ENCODE measurements at places on chromosomes 1 and 21.

DNA sequence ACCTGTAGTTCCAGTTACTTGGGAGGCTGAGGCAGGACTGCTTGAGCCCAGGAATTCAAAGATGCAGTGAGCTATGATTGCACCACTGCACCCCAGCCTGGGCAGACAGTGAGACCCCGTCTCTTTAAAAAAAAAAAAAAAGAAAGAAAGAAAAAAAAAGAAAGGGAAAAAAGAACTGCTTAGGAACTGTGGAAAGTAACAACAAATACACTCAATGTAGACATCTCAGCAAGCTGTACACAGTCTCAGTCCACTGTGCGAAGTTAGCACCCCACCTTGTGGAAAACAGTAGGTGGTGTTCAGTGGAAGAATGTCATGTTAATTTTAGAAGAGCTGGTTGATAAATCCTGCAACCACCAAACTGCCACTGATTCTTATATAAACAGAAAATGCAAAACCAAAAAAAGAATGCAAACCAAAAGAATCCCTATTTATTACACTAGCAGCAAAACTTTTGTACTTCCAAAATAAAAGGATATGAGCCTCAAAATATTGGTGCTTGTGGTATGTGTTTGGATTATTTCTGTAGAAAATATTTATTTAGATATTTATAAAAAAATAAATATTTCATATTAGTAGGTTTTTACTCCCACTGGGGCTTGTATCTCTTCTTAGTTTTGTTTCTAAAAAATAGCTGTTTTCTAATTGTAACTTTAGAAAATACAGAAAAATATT, 31.1 kb downstream of the ALG14 start:
- H3K36me3 ChIP-seq = no peaks in the 10 kb centered on the region
- no peak overlapping the region for H3K27ac ChIP-seq
- DNase-seq = no peak

DNA sequence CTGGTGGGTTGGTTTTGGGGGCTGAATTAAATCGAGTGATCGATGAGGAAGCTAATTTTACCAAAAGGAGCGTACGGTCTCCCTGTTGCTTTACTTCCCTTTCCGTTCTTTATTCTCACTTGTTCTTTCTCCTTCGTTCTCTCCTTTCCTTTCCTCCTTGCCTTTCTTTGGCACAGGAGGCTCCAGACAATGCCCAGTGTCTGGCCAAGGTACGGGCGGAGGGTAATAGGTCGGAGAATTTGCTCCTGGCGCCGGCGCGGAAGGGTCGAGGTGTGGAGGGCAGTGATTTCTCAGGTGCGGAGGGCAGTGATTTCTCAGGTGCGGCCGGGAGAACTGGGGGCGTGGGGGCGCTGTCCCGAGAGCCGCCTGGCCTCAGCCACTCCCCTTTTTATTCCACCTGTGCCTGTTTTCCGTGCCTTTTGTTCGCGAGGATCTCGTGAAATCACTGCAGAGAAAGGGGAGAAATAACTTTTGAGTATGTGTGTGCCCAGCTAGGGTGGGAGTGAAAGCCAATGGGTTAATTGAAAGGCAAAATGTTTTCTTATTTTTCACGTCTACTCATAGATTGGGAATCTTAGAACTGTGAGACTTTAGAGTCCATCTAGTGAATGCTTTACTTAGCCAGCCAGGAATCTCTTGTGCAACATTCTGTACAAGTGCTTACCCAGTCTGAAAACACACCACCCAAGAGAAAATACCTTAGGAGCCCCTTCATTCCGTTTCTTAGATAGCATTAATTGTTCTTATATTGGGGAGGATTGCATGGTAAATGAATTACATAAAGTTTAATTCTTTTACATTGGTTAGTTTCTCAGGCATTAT, 1.3 kb downstream of the FNBP1L start:
- peak overlapping the region; percentile 66 for H3K27ac ChIP-seq
- no peak for DNase-seq
- peak overlapping the region; percentile 93 for H3K4me3 ChIP-seq
- no peaks in the 10 kb centered on the region for H3K27me3 ChIP-seq

- H3K27ac ChIP-seq = no peak overlapping the region
- DNase-seq = no peak
- no peak overlapping the region for H3K4me3 ChIP-seq
- no peaks in the 10 kb centered on the region for H3K4me1 ChIP-seq
- H3K27me3 ChIP-seq = no peaks in the 10 kb centered on the region
Observed at GRCh38 chr1:60394436-60394835, 320.9 kb upstream of the C1orf87 start.

GRCh38 chr1:19043579-19044443, 87.3 kb upstream of the IFFO2 start:
- no peak overlapping the region for H3K27ac ChIP-seq
- no peaks in the 10 kb centered on the region for H3K4me1 ChIP-seq
- DNase-seq = no peak
- H3K36me3 ChIP-seq = no peaks in the 10 kb centered on the region
- peaks cover 3% of the 10 kb centered on the region for H3K27me3 ChIP-seq
- no peak overlapping the region for H3K4me3 ChIP-seq

DNA sequence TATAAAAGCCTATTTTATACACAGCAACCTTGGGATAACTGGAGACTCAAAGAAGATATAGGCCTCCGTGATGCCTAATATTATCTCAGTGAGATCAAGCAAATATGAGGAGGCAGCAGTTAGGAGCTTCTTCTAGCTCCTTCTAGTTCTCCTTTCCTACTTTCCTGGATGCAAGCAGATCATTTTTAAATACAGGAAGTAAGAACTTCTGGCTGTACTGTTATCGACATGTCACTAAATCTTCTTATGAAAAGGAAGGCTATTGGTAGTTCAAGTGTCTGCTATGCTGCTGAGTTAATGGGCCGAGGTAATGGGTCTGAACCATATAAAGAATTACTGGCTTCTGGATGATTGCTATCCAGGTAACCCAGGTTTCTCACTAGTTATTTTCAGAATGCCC, 15.9 kb downstream of the HSPA13 start:
- no peak overlapping the region for H3K27ac ChIP-seq
- H3K4me3 ChIP-seq = no peak overlapping the region
- no peaks in the 10 kb centered on the region for H3K36me3 ChIP-seq

GRCh38 chr21:30227633-30228404, 11.9 kb upstream of the CLDN8 start:
- no peaks in the 10 kb centered on the region for H3K36me3 ChIP-seq
- H3K27ac ChIP-seq = no peak overlapping the region
- no peaks in the 10 kb centered on the region for H3K4me1 ChIP-seq
- DNase-seq = no peak
- no peak overlapping the region for H3K4me3 ChIP-seq

GRCh38 chr21:32427958-32428623, 15.6 kb downstream of the EVA1C start:
- H3K4me1 ChIP-seq = peaks cover 27% of the 10 kb centered on the region
- peaks cover 4% of the 10 kb centered on the region for H3K36me3 ChIP-seq
- no peak overlapping the region for H3K4me3 ChIP-seq
- H3K27me3 ChIP-seq = no peaks in the 10 kb centered on the region
- no peak for DNase-seq
- peak overlapping the region; percentile 31 for H3K27ac ChIP-seq

DNA sequence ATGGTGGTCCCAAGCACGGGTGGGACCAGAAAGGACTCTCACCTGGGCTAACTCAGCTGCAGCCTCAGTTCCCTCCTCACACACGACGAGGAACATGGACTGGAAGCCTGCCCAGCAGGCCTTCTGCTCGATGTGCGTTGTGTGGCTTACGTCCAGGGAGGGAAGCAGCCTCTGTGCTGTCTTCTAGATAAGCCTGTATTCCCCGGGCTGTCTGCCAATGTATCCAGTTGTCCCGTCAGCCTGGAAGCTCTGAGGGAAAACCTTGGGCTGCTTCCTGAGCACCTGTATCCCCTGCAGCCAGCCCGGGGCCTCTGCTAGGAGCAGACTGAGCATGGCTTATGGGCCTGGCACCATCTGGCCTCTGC, 10.5 kb downstream of the PCSK9 start:
- no peaks in the 10 kb centered on the region for H3K27me3 ChIP-seq
- no peak overlapping the region for H3K27ac ChIP-seq
- H3K4me3 ChIP-seq = no peak overlapping the region
- DNase-seq = no peak
- no peaks in the 10 kb centered on the region for H3K36me3 ChIP-seq
- no peaks in the 10 kb centered on the region for H3K4me1 ChIP-seq

GRCh38 chr21:15768853-15769252, 39.1 kb downstream of the USP25 start:
- no peaks in the 10 kb centered on the region for H3K27me3 ChIP-seq
- no peaks in the 10 kb centered on the region for H3K36me3 ChIP-seq
- no peaks in the 10 kb centered on the region for H3K4me1 ChIP-seq
- no peak for DNase-seq
- no peak overlapping the region for H3K4me3 ChIP-seq

DNA sequence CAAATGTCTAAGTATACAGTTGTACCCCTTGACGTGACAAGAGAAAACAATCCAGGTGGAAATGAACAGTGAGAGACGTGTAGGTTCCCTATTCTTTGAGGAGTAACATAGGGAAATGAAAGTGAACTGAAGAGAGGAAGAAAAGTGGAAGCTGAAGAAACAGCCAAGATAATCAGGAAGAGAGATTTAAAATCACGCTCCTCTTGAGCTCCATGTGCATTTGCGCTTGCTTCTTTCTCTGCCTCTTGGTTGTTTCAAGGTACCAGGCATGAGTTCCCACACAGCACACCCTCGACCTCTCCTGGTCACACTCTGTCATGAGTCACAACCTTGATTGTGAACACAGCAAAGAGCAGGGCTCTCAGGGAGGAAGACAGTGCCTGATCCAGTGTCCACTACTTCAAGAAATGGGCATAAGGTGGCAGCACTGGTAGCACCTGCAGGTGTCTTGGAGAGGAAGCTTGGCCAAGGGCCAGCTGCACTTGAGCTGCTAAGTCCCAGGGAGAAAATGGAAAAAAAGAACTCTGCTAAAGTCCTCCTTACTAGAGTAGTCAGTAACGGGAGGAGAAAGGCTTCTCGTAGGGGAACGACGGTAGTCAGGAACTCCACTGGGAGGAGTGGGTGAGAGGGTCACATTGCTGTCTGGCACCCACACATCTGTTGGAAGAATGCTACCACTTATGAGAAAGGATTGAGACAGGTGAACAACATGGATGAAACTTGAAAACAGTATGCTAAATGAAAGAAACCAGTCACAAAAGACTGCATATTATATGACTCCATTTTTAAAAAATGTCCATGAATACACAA, 18.3 kb upstream of the ARID1A start:
- H3K36me3 ChIP-seq = no peaks in the 10 kb centered on the region
- H3K27ac ChIP-seq = peak overlapping the region; percentile 40
- DNase-seq = peak; percentile 36
- H3K27me3 ChIP-seq = no peaks in the 10 kb centered on the region
- peak overlapping the region; percentile 47 for H3K4me3 ChIP-seq
- peaks cover 2% of the 10 kb centered on the region for H3K4me1 ChIP-seq

- no peaks in the 10 kb centered on the region for H3K4me1 ChIP-seq
- no peak overlapping the region for H3K4me3 ChIP-seq
- H3K27ac ChIP-seq = no peak overlapping the region
- H3K27me3 ChIP-seq = no peaks in the 10 kb centered on the region
- no peaks in the 10 kb centered on the region for H3K36me3 ChIP-seq
Observed at GRCh38 chr21:34793471-34793870, 124.7 kb downstream of the CLIC6 start.

DNA sequence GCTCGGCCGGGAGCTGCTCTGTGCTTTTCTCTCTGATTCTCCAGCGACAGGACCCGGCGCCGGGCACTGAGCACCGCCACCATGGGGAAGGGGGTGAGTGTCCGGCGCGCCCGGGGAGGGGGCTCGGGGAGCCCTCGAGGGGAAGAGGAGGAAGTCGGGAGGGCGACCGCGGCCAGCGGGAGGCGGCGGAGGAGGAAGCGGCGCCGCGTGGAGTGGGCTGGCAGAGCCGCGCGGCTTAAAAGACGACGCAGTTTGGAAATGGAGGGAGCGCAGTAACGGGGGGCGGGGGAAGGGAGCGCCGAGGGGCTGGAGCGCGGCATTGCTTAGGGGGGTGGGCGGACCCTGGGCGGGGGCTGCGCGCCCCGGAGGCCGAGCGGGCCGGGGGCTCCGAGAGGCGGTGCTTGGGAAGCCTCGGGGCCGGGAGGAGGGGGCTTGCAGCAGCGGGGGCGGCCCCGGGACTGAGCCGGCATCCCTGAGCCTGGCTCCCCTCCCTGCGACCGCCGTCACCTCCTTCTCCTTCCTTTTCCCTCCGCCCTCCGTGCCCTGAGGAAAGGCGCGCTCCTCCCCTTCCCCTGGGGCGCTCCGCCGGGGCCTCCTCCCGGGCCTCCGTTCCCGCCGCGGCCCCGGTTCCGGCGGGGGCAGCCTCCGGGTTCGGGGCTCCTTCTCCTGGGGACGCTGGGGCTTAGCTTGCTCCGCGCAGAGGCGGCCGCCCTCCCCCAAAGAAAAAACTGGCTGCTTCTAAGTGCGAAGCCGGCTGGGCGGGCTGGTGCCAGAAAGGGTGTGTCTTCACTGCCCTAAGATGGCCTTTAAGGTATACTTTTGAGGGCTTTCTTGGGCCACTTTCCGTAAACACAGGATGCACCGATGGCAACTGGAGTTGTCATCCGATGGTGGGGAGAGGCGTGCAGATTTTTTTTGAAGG, 648 bp downstream of the ATP1A1 start:
- H3K36me3 ChIP-seq = no peaks in the 10 kb centered on the region
- DNase-seq = peak; percentile 84
- no peaks in the 10 kb centered on the region for H3K27me3 ChIP-seq

DNA sequence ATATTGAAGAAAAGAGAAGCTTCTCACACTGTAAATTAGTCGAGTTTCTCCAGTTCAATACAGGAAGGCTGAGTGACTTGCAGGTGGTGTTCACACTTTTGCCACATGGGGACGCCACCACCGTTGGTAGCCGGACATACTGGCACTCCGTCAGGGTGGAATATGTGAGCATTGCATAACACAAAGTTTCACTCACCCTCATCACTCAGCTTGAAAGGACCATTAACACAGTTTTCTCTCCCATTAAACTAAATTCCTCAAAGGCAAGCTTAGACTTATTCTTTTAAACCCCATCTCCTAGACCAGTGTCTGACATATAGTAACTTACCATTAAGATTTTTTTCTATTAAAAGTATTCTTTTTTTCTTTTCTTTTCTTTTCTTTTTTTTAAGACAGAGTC, 105.3 kb upstream of the SERBP1 start:
- H3K4me1 ChIP-seq = peaks cover 18% of the 10 kb centered on the region
- no peaks in the 10 kb centered on the region for H3K36me3 ChIP-seq
- H3K4me3 ChIP-seq = no peak overlapping the region
- H3K27ac ChIP-seq = no peak overlapping the region
- no peaks in the 10 kb centered on the region for H3K27me3 ChIP-seq

DNA sequence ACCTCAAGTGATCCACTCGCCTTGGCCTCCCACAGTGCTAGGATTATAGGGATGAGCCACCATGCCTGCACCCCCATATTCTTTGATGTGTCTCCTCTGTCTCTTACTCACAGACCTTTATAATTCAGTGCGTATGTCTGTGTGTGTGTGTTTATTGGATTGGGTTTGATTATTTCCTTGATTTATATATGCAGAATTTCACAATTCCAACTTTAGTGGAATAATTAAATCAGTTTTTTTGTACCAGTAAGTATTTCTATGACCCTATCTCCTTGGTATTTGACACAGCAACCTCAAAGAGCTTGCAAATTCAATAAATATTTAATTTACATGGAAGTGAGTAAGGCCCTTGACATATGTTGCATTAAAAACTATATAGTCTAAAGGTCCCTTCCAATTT, 333.9 kb upstream of the ADAMTS5 start:
- DNase-seq = no peak
- H3K4me1 ChIP-seq = no peaks in the 10 kb centered on the region
- H3K27ac ChIP-seq = no peak overlapping the region
- no peaks in the 10 kb centered on the region for H3K27me3 ChIP-seq
- H3K4me3 ChIP-seq = no peak overlapping the region

- peak overlapping the region; percentile 81 for H3K4me3 ChIP-seq
- no peak for DNase-seq
- H3K36me3 ChIP-seq = no peaks in the 10 kb centered on the region
- H3K27ac ChIP-seq = peak overlapping the region; percentile 72
Observed at GRCh38 chr1:1470626-1471388, 758 bp upstream of the ATAD3B start.

- H3K36me3 ChIP-seq = no peaks in the 10 kb centered on the region
- H3K4me3 ChIP-seq = no peak overlapping the region
- H3K27me3 ChIP-seq = no peaks in the 10 kb centered on the region
- no peak for DNase-seq
Observed at GRCh38 chr21:29307718-29308455, 9.2 kb downstream of the BACH1 start.
